ENCODE measurements at places on chromosomes 5 and 9.

DNA sequence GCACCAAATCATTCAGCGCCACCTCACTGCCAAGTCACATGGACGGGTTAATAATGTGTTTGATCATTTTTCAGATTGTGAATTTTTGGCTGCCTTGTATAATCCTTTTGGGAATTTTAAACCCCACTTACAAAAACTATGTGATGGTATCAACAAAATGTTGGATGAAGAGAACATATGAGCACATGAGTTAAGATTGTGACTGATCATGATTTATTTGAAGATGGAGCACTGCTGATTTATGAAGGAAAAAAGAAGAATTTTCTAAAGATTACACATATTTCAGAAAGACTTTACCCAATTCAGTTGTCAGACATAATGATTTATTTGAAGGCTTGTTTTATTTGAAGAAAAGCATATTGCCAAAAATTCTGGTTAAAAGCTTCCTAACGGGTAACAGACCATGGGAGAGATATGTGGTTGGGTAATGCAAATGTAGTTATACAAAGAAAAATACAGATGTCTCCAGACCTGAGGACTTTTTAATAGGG lies 37.4 kb downstream of the TNFAIP8 start:
- DNase-seq = no peak

GRCh38 chr9:133546287-133546680 lies 11.8 kb downstream of the ADAMTSL2 start:
- no peak for DNase-seq

GRCh38 chr5:105230516-105231157 lies 1668.0 kb upstream of the NUDT12 start:
- no peak for DNase-seq

GRCh38 chr9:6232336-6232945 lies 16.8 kb downstream of the IL33 start:
- no peak for DNase-seq

DNA sequence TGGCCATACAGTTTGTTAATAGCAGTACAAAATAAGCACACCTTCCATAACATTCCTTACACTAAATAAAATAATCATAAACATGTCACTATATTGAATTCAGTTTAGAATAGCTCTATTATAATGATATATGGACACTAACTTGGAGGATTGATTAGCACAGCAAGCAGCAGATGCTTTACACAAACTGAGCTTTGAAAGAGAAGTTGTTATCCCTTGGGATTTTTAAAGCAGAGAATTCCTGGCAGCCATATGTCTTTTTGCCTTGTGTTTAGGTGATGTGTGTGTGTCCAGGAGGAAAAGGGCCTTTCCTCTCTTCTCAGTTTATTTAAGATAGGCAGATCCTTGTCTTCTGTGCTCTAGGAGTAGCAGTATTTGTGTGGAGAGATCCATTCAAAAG lies 232.2 kb upstream of the GRIN3A start:
- DNase-seq = no peak

DNA sequence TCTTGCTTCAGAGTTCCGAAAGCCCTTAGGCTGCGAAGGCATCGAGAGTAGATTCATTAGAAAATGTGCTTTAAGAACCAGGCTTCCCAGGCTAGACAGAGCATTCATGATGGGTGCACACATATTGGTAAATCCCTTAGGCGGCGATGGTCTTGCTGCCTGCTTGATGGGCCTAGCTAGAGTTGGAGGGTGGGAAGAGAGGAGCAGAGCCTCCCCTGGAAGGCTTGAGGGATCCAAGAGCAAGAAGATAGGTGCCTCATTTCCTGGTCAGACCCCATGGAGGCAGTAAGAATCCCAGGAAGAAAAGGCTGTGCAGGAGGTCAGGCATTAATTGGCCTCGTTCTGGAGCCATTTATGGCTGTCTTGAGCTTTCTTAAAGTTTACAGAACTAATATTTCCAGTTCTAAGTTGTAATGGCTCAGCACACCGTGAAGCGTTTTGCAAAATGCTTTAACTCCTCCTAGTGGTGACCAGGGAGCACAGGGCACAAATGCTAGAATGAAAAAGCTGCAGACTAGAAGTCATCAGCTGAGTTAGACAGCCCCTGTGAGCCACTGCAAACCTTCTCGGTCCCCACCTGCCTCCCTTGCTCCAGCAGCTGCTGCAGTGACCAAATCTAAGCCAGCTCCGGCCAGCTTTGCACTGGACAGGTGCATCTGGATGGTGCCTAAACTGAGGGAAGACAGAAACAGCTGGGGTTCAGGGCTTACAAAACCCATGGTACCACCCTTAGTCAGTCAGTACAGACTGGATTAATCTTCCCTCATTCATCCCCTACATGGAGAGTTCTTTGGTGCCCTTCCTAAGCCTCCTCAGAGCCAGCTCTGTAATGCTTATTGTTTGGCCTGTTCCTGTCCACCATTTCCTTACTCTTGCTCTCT lies 14.7 kb downstream of the SLC45A2 start:
- DNase-seq = peak; percentile 40

DNA sequence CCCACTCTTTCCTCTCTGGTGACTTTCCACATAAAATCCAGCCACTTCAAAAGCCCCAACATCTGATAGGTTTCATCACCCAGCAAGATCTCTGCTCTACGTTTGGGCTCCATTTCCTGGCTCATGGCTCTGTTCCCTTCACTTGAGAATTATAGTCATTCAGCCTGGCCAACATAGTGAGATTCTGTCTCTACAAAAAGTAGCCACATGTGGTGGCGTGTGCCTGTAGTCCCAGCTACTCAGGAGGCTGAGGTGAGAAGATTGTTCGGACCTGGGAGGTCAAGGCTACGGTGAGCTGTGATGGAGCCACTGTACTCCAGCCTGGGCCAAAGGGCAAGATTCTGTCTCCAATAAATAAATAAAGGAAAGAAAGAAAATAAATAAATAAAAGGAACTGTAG lies 83.3 kb upstream of the IGFBPL1 start:
- no peak for DNase-seq

- no peak for DNase-seq
These were observed 6.6 kb upstream of the STC2 start for GRCh38 chr5:173334808-173335207.

DNA sequence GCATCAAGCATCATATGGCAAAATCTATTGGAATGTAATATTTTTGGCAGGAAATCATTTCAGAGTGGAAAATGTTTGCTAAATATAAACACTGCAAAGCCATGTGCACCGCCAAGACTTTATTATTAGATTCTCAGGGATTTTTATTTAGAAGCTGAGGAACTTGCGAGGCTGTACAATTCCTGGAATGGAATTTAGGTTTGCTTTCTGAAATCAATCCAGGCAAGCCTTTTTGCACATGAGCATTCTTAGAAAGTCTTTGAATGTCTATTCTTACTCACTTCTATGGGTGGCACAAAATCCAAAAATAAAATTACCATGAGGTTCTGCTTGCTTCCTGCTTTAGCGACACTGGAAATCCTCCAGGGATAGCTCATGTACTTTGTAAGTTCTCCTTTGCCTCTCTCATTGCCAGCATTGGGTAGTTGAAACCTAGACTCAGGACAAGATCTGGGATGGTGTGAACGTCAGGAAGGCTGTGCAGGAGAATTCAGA lies 71.5 kb upstream of the PALM2AKAP2 start:
- no peak for DNase-seq

DNA sequence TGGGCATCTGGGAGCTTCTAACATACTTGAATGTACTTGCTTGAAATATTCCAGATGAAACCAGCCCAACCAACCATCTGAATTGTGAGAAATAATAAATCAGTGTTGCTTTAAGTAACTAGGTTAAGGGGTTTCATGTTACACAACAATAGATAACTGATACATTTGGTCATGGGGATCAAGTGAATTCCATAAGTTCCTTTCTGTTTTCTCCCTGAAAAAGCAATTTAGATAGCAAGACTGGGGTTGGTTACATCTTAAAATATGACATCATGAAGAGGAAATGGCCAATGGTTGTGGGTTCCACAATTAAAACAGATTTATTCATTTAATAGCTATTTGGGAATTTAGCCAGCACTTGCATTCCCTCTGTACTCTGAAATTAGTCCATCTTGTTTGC lies 559.7 kb downstream of the TLR4 start:
- no peak for DNase-seq

Data from amniotic stem cell (primary cell).